ENCODE measurements at places on chromosomes 5 and 9. TPM values are rescaled to one million over a fixed set of nuclear protein-coding genes. Genes with fewer than 3 reads are reported as not detected.

Gene LHX3
- total RNA-seq = not detected

Gene FOXD4L3
- total RNA-seq = 0.30 TPM

Gene TLX3
- not detected for total RNA-seq

Gene MUSK
- not detected for total RNA-seq

Gene GABRB2
- total RNA-seq = not detected

Gene CFAP90
- total RNA-seq = not detected

Gene SLC34A3
- total RNA-seq = 0.16 TPM

Gene LVRN
- total RNA-seq = 0.16 TPM

GRCh38 chr5:117748336-117748735 is 1173.7 kb upstream of the SEMA6A start:
- no peak for DNase-seq

GRCh38 chr9:135905380-135906258 is 1.7 kb downstream of the CAMSAP1 start:
- no peak for DNase-seq

DNA sequence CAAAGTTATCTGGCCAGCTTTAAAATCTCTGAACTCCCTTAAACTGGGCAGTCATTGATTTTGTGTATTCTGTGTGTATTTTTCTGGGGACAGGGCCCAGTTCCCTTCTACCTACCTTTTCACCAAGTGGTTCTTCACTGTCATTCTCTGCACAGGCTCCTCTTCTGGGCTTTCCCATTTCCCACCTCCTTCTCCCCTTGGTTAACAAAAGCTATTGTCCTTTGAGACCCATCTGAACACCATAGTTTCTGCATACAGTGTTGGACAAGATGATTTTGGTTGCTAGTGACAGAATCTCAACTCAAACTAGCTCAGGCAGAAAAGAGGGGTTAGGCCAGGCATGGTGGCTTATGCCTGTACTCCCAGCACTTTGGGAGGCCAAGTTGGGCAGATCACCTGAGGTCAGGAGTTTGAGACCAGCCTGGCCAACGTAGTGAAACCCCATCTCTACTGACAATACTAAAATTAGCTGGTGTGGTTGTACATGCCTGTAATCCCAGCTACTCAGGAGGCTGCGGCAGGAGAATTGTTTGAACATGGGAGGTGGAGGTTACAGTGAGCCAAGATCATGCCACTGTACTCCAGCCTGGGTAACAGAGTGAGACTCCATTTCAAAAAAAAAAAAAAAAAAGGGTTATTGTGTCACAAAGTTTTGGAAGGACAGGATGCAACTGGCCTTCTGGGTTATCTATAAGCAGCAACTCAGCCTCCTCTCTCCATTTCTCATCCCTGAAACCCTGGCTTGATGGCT is 31.0 kb upstream of the ANKRD34B start:
- DNase-seq = no peak

DNA sequence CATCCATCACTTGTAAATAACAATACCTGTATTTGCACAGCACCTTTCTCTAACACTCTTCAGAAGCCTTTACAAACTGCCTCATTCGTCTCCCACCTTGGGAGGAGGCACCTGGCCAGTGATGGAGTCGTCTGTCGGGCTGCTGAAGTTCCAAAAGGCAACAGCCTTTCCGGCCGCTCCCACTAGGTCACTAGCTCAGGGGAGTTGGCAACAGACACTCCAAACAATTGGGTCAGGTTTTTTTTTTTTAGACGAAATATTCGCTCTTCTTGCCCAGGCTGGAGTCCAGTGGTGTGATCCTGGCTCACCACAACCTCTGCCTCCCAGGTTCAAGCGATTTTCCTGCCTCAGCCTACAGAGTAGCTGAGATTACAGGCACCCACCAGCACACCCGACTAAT is 4.0 kb downstream of the DAP start:
- DNase-seq = no peak

GRCh38 chr9:133375116-133375723 is 640 bp downstream of the SURF4 start:
- DNase-seq = no peak

DNA sequence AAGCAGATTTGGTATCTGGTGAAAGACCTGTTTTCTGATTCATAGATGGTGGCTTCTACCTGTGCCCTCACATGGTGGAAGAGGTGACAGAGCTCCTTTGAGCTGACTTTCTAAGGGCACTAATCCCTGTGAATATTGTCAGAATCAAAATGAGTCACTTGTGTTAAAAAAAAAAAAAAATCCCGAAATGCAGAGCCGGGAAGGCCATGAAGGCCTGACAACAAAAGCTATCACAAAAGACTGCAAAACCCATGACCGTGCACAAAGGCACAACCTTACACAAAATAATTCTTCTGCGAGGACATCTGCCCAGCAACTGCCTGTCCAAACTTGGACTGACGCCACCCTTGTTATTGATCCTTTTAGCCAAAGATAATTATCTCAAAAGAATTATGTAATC is 19.6 kb upstream of the UBTD2 start:
- no peak for DNase-seq

GRCh38 chr9:70420441-70421271 is 6.2 kb upstream of the KLF9 start:
- no peak for DNase-seq

DNA sequence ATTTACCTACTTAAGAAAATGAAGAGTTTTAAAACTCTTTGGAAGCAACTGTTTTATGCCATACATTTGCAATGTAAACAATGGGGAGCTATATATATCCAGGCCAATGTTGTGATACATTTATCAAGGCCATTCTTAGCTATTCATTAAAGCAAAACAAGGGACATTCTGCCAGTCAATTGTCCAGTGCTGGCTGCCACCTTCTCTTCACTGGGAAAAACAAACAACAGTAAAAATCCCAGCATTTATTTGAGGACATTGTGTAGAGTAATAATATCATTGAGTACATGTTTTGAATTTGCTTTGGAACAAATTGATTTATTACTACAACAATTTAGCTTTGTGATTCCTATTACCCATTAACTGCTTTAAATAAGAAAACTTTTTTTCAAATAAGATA is 1107.4 kb downstream of the DTWD2 start:
- no peak for DNase-seq

DNA sequence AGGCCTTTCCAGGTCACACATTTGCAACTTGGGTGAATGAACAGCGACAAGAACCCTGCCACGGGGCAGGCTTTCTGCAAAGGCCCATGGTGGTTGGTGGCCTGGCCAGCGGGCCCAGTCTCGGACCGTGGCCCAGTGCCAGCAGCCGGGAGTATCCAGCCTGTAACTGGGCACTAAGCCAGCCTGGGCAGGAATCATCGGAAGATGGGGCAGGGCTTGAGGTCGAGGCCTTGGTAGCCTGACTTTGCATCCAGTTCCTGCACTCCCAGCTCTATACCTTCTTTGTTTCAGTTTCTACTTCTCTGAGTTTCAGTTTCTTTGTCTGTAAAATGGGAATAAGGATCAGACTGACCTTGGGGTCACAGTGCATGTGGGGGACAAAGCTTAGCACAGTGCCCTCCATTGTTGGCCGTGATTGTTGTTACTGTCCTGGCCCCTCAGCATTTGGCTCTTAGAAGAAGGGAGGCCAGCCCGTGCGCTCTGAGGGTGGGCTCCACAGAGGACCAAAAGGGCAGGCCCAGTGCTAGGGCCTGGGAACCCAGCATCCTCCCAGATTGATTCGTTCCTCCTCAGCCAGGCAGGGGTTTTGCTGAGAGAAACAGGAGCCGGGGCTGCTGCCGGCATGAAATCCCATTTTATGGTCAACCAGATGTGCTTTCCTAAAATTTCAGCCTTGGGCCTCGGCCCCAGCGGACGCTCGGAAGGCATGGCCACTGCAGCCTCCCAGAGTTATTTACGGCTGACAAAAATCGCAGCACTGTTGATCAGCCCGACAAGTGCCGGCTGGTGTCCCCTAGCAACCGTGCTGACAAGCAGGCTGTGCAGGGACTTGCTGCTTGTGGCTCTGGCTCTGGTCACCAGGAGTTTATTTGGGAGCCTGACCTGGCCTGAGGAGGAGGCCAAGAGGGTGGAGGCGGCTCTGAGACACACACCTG is 43.6 kb downstream of the JADE2 start:
- no peak for DNase-seq

DNA sequence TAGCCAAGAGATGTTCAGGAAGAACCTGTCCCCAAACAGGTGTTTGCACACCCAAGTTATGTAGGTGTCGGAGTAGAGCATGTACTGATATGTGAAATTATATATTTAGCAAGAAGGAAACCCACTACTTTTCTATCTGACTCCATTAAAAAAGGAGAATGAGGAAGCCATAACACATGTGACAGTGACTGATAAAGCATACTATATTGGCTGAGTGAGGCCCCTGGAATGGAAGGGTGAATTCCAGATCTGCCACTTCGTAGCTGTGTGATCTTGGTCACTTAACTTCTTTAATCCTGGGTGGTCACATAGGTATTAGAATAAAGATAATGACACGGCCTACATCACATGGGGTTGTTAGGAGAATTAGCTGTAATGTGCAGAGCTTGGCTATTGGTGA is 116.0 kb upstream of the MAN2A1 start:
- DNase-seq = no peak

GRCh38 chr9:6564868-6565267 is 80.7 kb downstream of the GLDC start:
- DNase-seq = no peak

DNA sequence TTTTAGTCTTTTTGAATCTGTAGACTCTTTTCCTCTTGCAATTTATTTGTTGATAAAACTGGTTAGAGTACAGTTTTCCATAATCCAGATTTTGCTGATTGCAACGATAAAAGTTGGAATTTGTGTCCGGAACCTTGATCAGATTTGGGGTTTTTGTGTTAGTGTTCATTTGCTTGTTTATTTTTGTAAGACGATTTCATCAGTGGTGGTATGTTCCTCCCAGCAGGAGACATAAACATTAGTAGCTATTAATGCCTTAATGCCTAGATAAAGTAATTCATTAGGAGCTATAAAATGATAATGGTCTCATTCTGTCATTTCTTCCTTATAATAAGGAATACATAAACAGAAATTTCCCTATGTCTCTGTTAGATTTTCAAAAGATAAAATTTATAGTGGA is 21.3 kb downstream of the RPS6 start:
- DNase-seq = no peak

GRCh38 chr9:76516871-76517270 is 57.9 kb downstream of the GCNT1 start:
- DNase-seq = no peak

DNA sequence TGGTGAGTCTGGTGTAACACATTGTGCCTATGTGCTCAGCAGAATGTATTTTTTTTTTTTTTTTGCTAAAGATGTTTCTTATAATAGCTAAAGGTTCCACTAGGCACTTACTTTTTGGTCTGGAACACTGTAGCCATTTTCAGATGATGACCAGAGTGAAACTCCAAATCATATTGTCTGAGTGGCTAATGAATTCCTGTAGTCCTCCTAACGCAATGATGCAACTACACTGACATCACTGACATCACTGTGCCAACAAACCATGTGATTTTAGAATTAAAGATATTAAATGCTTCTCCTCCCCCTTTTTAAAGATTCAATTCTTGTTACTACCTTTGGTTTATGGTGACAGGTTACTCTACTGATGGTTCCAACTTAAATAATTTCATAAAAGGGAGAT is 28.8 kb downstream of the JAKMIP2 start:
- no peak for DNase-seq

All from naive thymus-derived CD4-positive, alpha-beta T cell (primary cell).